ENCODE measurements at places on chromosomes 7 and 10.

GRCh38 chr7:128422842-128423241 is 13.1 kb upstream of the IMPDH1 start:
- no peak for DNase-seq

- peak; percentile 95 for DNase-seq
Measured at GRCh38 chr7:67955061-67955460, 958.4 kb downstream of the TYW1 start.

DNA sequence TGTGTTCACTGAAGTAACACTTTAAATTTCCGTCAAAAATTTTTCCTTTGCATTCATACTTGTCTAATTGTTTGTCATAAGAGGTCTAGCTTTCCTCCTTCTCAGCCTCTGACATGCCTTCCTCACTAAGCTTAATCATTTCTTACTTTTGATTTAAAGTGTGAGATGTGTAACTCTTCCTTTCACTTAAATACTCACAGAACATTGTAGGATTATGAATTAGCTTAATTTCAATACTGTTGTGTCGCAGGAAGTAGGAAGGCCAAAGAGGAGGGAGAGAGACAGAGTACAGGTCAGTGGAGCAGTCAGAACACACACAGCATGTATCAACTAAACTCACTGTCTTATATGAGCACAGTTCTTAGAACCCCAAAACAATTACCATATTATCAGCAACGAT is 99.0 kb downstream of the SRPK2 start:
- no peak for DNase-seq

GRCh38 chr7:64890761-64891362 is 12.2 kb upstream of the ZNF273 start:
- no peak for DNase-seq
